Stimulated activated CD4-positive, alpha-beta T cell treated with anti-CD3 and anti-CD28 coated beads, Interleukin-12 subunit alpha, Interleukin-12 subunit beta, amount 100 ng/mL, for 24 hours (primary cell): ENCODE measurements at places on chromosomes 6 and 20.

DNA sequence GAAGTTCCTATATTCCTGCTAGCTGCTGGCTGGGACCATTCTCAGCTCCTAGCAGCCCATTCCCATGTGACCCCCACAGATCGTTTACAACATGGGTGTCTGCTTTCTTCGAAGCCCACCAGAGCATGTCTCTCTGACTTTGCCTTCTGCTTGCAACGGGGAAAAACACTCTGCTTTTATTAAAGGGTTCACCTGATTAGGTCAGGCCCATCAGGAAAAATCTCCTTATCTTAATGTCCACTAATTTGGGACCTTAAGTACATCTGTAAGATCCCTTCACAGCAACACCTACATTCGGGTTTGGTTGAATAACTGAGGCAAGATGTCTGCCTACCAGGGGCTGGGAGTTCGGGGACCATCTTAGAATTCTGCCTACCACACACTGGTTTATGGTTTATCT is 496.9 kb downstream of the CDKAL1 start:
- DNase-seq, result no peak

- no peak for DNase-seq
These were observed 2.9 kb upstream of the MDGA1 start for GRCh38 chr6:37700620-37700973.

DNA sequence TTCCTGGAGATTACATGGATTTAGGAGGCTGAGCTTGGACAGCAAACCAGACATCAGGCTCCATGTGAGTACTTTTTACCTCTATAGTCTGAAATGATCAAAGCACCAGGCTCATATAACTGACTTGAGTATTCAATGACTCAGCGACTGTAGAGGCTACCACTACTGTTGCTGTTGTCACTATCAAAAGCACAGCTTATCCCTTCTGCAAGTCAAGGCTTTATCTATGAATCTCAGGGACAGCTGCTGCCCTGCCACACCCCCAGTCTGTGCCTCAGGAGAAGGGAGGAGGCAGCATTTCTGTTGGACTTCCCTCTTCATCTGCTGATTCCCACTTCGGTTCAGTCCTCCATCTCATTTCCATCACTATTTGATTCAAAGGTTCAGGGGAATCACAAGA is 80.5 kb upstream of the CNR1 start:
- DNase-seq, result no peak

- no peak for DNase-seq
These were observed 15.5 kb downstream of the ARMC12 start for GRCh38 chr6:35752330-35752729.

DNA sequence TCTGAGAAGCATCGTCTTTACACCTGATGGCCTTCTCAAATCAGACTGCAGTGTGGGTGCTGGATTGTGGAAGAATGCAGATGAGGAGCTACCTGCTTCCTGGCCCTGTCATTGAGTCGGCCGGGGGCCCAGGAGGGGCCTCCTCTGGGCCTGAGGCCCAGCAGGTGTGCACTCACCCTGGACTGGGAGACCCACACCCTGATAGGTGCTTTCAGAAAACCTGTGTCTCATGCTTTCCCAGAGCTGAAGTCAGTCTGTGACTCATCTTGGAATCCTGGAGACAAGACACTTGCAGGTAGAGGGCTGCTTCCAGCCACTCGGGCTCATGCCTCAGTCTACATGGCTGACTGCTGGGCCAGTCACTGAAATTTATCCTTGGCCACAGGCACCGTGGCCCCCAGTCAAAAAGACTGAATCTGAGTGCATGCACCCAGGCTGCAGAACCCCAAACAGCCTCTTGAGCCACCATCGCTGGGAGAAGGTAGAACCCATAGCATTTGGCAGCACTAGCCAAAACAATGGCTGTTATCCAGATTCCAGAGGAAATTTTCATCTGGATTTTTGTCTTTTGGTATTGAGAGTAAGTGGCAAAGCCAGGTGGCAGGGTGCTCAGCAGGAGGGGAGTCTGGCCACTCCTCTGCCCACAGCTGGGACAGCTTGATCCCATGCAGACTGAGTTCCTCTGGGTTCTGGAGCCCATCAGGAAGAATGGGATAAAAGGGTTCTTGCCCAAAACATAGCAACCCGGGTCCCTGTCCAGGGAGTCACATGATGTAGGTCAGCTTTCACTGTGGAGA is 182.0 kb upstream of the CST7 start:
- DNase-seq, result no peak

DNA sequence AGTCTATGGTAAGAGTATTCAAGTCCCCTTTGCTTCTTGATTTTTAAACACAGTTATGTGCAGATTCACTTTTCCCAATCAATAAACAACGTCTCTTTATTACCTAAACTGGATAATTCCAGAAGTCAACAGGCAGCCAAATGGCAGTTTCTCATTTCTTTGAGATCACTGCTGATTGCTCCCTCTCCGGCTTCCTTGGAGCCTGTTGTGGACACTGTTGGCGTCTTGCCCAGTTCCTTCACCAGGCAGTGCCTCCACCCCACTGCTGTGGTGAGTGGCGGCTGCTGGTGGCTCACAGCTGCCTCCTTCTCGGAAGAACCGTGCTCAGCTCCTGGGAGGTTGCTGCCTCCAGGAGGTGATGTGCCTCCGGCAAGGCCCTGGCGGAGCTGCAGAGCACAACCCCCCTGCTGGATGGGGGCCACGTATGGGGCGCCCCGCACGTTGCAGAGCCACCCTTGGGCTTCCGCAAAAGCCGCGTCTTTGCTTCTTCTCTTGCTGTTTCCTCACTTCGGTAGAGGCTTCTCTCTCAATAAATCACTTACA is 105.1 kb upstream of the CNKSR3 start:
- DNase-seq, result no peak

- no peak for DNase-seq
These were observed 135.0 kb upstream of the TNFAIP3 start for GRCh38 chr6:137731960-137732616.

GRCh38 chr6:145632971-145633370 is 102.3 kb downstream of the EPM2A start:
- DNase-seq, result no peak

DNA sequence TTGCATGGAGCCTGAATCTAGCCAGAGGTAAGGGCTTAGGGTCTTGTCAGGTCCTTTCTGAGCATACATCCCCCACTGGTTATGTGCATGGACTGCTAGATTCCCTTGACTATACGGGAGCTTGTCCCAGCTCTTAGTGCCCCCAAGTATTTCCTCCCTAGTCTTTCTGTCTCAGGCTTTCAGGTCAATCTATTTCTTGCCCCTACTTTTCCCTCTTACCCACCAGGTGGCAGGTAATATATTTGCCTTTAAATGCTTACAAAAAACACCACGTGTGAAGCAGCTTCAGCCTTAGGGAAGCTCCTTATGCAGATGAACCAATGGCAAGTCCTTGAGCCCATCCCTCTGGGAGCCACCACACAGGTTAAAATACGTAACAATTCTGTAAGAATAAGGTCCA is 454.2 kb downstream of the GRIK2 start:
- DNase-seq, result no peak

DNA sequence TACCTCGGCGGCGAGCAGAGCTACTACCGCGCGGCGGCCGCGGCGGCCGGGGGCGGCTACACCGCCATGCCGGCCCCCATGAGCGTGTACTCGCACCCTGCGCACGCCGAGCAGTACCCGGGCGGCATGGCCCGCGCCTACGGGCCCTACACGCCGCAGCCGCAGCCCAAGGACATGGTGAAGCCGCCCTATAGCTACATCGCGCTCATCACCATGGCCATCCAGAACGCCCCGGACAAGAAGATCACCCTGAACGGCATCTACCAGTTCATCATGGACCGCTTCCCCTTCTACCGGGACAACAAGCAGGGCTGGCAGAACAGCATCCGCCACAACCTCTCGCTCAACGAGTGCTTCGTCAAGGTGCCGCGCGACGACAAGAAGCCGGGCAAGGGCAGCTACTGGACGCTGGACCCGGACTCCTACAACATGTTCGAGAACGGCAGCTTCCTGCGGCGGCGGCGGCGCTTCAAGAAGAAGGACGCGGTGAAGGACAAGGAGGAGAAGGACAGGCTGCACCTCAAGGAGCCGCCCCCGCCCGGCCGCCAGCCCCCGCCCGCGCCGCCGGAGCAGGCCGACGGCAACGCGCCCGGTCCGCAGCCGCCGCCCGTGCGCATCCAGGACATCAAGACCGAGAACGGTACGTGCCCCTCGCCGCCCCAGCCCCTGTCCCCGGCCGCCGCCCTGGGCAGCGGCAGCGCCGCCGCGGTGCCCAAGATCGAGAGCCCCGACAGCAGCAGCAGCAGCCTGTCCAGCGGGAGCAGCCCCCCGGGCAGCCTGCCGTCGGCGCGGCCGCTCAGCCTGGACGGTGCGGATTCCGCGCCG is 994 bp downstream of the FOXC1 start:
- no peak for DNase-seq

GRCh38 chr6:7507600-7507999 is 33.9 kb upstream of the DSP start:
- no peak for DNase-seq

DNA sequence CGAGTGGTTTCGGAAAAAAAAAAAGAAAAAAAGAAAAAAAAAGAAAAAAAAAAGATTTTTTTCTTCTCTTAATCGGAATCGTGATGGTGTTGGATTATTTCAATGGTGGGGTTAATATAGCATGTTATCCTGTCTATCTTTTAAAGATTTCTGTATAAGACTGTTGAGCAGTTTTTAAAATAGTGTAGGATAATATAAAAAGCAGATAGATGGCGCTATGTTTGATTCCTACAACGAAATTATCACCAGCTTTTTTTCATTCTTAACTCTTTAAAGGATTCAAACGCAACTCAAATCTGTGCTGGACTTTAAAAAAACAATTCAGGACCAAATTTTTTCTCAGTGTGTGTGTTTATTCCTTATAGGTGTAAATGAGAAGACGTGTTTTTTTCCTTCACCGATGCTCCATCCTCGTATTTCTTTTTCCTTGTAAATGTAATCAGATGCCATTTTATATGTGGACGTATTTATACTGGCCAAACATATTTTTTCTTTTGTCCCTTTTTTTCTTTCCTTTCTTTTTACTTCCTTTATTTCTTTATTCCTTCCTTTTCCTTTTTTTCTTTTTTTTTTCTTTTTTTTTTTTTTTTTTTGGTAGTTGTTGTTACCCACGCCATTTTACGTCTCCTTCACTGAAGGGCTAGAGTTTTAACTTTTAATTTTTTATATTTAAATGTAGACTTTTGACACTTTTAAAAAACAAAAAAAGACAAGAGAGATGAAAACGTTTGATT is 3.6 kb downstream of the SOX4 start:
- no peak for DNase-seq

- no peak for DNase-seq
These were observed 48.6 kb upstream of the SLC16A10 start for GRCh38 chr6:111038534-111039252.

GRCh38 chr6:144149894-144150709 is at the start of gene STX11:
TSS of gene STX11 (plus strand) at chr6:144150517. CDS start at chr6:144186628, 36,111 bp downstream.
- peak; percentile 76 for DNase-seq

GRCh38 chr20:51837436-51837835 is 35.1 kb upstream of the SALL4 start:
- DNase-seq, result no peak

DNA sequence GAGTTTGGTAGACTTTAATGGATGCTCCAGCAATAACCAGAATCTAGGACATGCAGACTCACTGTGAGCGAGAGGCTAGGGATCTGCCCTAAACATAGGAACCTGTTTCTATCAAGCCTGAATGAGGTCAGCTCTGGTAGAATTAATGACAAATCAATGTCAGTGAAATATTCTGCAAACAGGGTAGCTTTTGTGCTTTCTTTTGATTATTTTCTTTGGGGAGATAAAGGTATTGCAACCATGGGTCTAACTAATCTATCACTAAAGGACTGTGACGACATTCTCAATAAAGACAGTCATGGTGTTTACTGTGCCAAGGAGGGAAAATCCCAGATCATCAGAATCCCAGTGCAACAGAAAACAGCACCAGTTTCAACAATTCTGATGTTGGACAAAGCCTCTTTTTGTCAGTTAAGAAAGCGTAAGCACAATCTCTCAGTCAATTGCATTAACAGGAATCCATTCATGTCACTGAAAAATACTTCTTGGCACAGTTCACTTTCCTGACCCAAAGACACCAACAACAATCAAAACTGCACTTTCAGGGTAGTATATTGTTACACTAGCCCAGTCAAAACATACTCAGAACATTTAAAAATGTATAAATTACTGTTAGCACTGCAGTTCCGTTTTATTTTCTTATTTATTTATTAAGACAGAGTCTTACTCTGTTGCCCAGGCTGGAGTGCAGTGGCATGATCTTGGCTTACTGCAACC is 36.8 kb upstream of the SMIM29 start:
- DNase-seq, result no peak

- no peak for DNase-seq
These were observed 466.5 kb upstream of the RNF217 start for GRCh38 chr6:124495665-124496190.

- no peak for DNase-seq
These were observed 251.0 kb downstream of the SAMD5 start for GRCh38 chr6:147759536-147759935.

DNA sequence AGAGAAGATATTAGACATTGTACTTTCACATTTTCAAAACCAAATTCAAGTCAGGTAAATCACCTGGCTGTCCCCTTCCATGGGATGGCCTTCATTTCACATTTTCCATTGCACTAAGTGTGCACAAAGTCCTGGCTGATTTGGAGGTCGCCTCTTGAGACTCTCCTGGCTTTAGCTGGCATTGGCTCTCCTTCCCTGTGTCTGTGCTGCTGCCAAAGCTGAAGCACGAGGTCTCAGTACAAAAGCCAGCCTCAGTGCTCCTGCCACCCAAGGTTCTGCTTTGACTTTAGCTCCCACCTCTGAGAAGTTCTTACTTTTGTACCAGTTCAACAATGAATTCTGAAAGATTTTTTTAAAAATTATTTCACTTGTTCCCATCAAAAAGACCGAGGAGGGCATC is 289.2 kb upstream of the CNR1 start:
- no peak for DNase-seq

DNA sequence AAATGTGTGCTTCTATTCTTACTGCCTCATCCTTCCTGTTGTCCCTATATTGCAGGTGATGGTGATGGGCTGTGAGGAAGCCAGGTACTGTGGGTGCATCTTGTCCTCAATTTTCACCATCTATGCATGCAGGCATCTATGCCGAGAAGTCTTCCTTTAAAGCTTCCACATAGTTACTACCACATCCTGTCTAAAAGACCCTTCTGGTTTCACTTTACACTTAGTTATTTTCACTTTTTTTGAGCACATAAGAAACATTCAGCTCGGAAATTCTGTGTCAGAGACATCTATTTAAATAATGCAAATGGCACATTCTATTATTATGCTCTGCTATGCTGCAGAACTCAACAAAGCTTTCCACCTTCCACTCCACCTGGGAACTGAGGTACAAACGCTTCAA is 28.2 kb upstream of the FABP7 start:
- DNase-seq, result no peak

DNA sequence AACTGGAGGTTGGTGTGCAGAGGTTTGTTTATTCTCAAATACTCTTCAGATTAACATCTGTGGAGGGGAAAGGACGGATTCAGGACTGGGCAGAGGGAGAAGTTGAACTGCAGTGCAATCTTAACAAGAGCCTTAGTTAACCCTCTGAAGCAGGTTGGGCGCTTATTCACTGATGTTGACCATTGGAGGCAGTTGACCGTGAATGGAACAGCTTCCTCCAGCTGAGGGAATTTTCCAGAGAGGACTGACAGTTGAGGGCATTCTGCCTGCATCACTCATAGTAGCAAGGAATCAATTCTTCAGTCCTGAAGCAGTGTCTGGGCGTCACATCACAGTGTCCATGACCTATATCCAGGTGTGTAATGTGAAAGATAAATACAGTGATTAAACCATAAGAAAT is 80.9 kb downstream of the PLCB4 start:
- no peak for DNase-seq

- DNase-seq, result no peak
These were observed 6.3 kb downstream of the TASP1 start for GRCh38 chr20:13632431-13632830.
